COLO829 (cell line): ENCODE measurements at places on chromosomes 5 and 9.

DNA sequence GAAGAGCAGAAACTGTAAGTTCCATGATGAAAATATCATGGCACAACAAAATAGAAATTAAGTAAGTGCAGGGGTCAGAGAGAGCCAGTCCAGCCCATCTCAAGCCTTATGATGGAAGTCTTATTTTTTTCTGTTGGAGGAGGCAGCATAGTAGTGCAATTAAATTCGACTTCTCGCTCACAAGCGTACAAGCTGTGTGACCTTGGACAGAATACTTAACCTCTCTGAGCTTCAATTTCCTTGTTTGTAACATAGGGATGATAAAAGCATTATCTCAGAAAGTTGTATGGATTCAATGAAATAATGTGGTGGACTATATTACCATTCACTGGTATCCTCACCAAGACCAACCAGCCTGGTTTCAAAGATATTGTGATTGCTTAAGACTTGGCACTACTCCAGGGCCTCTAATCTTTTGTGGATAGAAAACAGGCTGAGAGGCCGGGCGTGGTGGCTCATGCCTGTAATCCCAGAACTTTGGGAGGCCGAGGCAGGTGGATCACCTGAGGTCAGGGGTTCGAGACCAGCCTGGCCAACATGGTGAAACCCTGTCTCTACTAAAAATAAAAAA, 26.8 kb upstream of the MVB12B start:
- DNase-seq: no peak

DNA sequence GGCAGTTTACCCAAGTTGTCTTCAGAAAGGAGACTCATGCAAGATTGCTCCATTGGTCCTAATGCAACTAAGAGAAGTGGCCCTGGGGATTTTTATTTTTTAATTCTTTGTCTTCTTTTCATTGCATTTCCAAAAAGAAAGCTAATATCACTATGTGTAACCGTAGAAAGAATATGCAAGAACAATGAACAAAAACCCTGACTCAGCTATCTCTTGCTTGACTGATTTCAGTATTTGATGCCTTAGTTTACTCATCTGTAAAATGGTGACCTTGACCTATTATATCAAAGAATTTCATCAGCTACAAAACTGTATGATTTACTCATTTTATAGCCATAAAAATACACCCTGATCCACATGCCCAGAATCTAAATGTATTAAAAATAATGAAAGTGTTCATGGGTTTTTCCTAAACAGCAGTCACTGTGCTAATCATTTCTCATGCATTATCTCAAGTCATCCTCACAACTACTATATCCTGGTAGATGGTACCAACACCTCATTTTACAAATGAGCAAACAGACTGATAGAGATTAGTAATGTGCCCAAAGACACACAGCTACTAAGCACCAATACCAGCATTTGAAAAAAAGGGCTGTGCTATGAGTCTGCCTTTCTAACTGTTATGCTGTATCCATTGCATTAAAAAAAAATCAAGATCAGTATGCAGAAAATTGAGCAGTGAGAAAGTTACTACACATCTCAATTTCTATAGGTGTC, 185.7 kb downstream of the MLLT3 start:
- no peak for DNase-seq

- no peak for DNase-seq
Observed at GRCh38 chr5:93403141-93403928, 177.7 kb downstream of the NR2F1-AS1 start.

DNA sequence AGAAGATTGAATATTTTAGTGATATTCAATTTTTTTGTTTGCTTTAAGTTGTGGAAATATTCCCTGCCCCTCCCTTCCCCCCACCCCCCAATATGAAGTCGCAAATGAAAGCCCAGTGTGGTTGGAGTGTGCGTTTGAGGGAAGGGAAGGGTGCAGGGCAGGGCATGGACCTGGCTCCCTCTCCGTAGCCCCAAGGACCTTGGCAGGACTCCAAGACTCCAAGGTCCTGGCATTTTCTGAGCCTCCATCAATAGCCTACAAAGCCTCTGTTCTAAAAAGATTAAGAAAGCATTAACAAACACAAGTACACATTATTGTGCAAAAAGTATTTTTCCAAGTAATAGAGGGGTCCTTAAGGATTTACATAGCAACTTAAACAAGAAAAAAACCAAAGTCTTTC, 38.8 kb upstream of the PTPN3 start:
- no peak for DNase-seq

DNA sequence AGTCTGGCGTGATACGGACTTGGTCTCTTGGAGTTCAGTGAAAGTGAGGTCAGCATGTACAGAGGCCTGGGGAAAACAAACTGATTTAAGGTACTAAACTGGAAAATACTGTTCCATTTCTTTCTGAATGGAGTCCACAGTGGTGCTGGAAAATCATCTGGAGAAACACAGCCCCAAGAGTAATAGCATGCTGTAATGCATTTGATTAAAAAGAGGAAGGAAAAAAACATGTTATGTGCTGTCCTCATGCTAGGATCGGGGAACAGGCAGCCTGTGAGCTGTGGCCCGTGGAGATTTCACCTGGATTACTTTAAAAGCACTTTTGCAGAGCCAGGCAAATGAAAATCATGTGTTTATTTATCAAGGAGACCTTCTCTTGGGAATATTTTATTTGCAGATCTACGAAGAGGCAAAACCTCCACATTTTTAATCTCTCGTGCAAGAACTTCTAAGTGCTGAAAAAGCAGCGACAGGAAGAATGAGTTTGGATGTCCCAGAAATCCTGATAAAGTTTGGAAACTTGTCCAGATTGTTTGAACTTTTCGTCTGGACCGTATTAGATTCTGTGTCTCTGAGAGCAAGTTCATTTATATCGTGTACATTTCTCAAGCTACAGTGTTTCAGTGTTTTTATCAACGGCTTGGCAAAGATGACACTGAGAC, 228.8 kb downstream of the GAS1 start:
- DNase-seq: no peak

- DNase-seq: no peak
Observed at GRCh38 chr9:108562176-108562575, 293.6 kb downstream of the ACTL7B start.

GRCh38 chr9:130954317-130954716, 15.3 kb upstream of the FIBCD1 start:
- no peak for DNase-seq

GRCh38 chr9:132795511-132796303, 82.4 kb downstream of the AK8 start:
- no peak for DNase-seq

DNA sequence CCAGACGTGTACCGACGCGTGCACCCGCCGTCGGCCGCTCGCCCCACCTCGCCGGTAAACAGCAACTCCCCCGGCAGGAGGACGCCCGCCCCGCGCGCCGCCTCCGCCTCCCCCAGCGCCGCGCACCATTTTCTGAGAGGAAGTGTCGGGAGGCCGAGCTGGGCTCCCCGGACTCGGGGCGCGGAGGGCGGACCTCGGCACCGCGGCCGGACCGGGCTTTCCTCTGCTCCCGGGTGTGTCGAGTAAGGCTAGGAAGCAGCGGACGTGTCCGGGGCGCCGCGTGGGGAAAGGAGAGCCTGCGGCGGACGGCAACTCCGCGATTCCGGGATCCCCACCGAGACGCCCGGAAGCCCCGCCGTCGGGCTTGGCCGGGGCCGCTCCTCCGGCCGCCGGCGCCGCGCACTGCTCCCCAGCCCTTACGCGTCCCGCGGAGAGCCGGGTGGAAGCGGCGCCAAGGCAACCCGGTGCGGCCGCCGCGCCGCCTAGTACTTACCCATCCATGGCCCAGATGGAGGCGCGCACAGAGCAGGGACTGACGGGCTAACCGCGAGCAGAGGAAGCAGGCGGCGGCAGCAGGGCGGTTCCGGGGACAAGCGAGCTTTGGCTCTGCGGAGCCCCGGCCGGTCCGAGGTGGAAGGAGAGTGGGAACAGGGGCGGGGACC, at the start of gene PTBP3:
PTBP3 (minus strand) TSS at position 643 of the 662 bp plus-strand sequence. CDS start 35,754 bp downstream, outside the sequence.
- DNase-seq: peak; percentile 50

DNA sequence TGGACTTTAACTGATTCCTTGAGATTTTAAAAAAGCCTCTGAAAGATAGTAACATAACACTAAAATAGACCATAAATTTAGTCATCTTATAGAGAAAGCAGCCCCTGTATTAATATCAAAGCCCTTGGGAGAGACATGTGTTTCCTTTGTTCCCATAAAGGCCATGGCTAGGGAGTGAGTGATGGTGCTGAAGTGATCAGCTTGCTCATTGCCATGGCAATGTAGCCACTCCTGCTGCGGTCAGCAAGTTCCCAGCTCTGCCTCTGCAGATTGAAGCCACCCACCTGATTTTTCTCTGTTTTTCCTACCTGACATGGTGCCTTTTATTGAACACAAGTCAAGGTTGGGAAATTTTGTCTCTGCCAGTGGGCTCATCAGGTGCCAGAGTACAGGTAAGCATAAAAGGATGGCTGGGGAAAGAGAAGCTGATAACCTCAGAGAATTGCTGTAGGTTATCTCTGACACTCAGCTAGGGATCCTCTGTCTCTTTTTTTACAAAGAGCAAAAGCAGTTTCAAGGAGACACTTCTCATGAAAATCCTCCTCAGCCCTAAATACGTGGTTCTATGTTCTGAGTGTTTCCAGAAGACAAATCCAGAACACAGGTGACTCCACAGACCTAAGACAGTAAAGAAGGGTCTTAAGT, 296.3 kb upstream of the NMUR2 start:
- DNase-seq: no peak

- DNase-seq: no peak
Observed at GRCh38 chr5:130365956-130366355, 461.7 kb downstream of the CHSY3 start.

DNA sequence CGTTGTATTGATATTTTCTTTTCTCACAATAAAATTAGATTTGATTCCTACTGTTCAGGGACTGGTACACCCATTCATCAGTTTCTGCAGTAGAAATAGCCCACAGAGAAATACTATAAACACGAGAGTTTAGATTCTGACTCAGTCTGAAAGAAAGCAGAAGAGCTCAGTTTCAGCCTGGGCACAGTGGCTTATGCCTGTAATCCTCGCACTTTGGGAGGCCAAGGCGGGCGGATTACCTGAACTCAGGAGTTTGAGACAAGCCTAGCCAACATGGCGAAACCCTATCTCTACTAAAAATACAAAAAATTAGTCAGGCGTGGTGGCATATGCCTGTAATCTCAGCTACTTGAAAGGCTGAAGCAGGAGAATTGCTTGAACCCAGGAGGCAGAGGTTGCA, 8.6 kb downstream of the ITK start:
- no peak for DNase-seq

- DNase-seq: no peak
Observed at GRCh38 chr5:114191441-114191840, 170.4 kb upstream of the KCNN2 start.

DNA sequence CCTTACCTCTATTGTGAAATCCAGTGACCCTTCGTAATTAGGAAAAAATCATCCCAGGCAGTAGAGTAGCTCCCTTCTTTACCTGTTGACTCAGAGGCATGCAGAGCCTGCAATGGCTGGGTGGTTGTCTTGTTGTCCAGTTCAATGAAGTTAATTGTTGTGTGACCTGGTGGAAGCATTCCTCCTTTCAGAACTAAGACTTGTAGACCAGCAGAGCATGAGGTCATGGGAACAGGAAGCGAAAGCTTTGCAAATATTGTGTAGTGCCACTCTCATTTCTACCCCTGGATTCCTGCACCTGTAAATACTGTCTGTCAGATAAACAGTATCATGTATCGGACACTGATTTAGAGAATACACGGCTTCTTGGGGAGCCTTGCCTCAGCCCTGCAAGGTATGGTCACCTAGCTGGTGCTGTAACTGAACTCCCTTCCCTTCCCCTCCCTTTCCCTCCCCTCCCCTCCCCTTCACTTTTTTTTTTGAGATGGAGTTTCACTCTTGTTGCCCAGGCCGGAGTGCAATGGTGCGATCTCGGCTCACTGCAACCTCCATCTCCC, 5.7 kb upstream of the PRXL2C start:
- DNase-seq: no peak

DNA sequence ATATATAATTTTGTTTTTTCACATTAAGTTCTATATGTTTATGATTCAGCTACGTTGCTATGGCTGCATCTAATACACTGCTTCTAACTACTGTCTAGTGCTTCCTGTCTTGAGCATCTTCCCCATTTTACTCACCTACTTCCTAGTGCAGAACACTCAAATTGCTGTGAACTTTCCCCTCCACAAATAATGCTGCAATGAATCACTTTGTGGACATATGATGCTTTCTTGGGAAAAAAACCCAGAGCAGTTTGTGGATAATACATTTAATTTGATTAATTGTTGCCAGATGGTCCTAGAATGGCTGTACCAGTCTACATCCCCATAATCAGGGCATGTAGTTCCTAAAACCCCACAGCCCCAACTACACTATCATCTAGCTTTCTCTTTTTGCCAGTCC, 18.5 kb downstream of the CD180 start:
- no peak for DNase-seq

DNA sequence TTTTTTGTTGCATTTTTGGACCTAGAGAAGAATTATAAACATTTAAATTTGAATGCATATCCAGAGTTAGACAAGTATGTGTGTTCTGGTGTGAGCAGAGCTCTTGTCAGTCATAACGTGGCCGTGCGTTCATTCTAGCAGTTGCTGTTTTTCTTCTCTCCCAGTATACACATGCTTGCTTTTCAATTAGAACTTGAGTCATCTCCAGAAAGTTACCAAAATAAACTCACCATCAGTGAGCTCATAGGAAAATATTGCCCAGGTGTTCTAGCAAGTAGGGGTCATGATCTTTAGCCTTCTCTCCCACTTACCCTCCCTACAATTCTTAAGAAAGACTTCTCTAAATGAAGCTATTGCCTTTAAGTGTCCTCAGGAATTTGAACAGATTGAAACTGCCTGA, 247.5 kb upstream of the TUT7 start:
- no peak for DNase-seq

GRCh38 chr5:54663866-54664265, 146.3 kb downstream of the SNX18 start:
- DNase-seq: peak; percentile 78

DNA sequence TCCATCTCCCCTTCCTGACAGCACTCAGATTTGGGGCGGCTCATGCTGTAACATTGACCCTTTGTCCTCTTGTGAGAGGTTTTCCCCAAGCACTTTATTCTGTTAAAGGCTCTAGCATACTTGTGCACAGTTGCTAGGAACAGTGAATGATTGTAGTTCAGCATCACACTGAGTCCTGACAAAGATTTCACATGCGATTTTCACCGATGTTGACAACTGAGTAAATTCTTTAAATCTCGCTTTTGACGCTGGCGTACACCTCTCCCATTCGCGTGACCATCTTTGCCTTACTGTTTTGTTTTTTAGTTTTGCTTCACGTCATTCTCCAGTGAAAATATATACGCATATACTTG, 780 bp downstream of the CDC37L1 start:
- no peak for DNase-seq

GRCh38 chr5:148953711-148954110, 109.2 kb downstream of the SH3TC2 start:
- DNase-seq: no peak

- DNase-seq: no peak
Observed at GRCh38 chr5:150595466-150596031, 44.9 kb upstream of the SYNPO start.
